ENCODE measurements at places on chromosomes 1 and 21.

GRCh38 chr1:210647406-210648333 lies 319.0 kb downstream of the HHAT start:
- DNase-seq = no peak

- no peak for DNase-seq
These were observed 93.9 kb downstream of the CDC7 start for GRCh38 chr1:91594383-91595055.

DNA sequence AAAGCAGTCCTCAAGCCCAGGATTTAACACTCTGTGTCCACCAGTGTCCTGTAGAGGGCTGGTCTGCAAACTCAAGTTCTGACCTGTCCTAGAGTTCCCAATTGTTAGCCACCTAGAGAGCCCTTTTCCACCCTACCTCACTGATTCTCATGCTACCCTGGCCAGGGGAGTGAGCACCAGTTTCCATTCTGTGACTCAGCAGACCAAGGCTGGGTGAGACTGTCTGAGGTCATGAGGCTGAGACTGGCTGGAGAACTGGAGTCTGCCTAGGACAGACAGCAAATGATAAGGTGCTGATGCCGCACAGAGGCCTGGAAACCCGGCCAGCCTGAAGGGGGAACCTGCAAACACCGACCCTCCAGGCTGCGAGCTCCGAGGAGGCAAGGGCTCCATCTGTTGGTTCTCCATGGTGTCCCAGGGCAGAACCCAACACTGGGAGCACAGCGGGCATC lies 13.7 kb downstream of the GLIS1 start:
- DNase-seq = no peak

DNA sequence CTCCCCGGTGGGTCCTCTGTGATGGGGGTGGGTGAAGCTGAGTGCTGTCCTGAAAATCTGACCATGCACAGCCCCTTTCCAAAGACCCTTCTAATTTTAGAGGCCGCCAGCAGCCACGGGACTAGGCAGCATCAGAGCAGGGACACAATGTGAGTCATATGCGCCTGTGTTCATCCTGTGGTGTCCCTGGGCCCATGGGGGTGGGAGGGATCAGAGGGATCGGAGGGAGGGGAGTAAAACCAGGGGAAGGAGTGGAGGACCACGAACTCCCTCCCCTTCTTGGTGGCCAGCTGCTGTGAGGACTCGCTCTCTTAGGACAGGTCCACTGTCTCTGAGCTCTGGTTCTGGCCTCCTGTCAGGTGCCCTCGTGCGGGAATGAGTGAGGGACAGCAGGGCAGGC lies 61.5 kb downstream of the ADARB1 start:
- DNase-seq = no peak

GRCh38 chr21:39078322-39079065 lies 104.8 kb downstream of the PSMG1 start:
- no peak for DNase-seq

DNA sequence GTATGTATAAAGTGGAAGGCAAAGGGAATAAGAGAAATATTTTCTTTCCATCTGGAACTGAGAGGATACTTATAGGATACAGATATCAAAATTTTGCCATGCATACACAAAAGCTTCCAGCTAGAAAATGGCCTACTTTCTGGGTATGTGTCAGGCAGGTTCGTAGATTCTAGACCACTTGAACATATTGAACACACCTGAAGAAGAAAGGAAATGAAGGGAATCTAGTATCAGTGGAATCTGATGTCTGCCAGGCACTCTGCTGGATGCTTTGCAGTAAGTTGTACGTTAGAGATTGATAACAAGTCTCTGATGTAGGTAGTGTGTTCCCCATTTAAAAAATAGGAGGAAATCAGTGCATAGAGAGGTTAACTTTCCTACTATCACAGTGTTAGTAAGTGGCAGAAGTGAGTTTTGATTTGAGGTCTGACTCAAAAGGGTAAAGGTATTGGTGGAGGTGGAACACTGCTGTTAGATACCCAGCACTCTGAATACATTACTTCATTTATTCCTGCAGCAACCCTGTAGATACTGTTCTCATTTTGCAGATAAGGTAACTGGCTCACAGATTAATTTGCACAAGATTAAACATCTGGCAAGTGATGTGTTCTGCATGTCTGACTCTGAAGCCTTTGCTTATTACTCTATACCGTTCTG lies 3.0 kb downstream of the CAMSAP2 start:
- DNase-seq = no peak

DNA sequence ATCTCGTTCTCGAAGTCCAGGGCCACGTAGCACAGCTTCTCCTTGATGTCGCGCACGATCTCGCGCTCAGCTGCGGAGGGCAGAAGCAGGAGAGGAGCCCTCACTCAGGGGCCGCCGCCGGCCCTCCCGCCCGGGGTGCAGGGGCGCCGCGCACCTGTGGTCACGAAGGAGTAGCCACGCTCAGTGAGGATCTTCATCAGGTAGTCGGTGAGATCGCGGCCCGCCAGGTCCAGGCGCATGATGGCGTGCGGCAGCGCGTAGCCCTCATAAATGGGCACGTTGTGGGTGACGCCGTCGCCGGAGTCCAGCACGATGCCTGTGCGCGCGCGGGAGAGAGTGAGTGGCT lies 1.8 kb downstream of the ACTA1 start:
- no peak for DNase-seq

GRCh38 chr1:10643607-10644306 lies 152.7 kb downstream of the CASZ1 start:
- DNase-seq = no peak

GRCh38 chr1:217078078-217078690 lies 355.0 kb upstream of the ESRRG start:
- no peak for DNase-seq

- DNase-seq = no peak
These were observed 268.4 kb downstream of the PLPP3 start for GRCh38 chr1:56310945-56311344.

- DNase-seq = no peak
These were observed 258.4 kb upstream of the ZRANB2 start for GRCh38 chr1:71339238-71339637.

- DNase-seq = no peak
These were observed 4.3 kb downstream of the LPAR3 start for GRCh38 chr1:84888753-84889152.

- DNase-seq = no peak
These were observed 750 bp downstream of the RHOU start for GRCh38 chr1:228735871-228736586.

DNA sequence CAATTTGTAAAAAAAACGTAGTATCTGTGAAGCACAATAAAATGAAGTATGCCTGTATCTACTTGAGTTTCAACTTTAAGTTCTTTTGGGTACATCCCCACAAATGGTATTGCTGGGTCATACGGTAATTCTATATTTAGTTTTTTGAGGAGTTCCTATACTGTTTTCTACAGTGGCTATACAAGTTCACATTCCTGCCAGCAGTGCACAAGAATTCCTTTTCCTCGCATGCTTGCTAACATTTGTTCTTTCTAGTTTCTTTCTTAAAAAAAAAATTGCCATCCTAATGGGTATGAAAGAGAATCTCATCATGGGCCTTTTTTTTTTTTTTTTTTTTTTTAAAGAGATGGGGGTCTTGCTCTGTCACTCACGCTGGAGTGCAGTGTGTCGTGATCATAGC lies 41.9 kb downstream of the UCK2 start:
- no peak for DNase-seq

GRCh38 chr21:41418393-41418792 lies 7.6 kb upstream of the MX1 start:
- DNase-seq = no peak

GRCh38 chr1:225508538-225509375 lies 80.9 kb upstream of the LBR start:
- DNase-seq = no peak

DNA sequence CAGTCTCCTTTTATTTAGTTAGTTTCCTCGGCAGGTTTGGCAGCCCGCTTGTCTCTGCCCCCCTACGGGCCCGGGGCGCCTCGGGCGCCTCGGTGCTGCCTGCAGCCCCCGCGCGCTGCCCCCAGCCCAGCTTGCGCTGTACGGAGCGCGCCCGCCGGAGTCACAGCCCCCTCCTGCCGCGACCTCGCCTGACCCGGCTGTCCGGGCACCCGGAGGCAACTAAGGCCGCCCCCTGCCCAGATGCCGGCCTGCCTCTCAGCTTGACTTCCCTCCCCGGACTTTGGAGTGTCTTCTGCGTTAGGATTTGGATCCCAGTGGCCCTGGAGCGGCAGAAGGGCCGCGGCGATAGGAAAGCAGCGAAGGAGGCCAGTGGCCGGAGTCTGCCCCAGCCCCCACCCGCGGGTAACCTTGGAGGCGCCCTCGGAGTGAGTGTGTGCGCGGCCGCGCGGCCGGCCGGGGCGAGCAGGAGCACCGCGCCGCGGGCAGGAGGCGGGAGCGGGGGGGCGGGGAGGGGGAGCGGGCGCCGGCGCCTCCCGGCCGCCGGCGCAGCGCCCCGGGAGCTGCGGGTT lies 7.6 kb downstream of the CDKN2C start:
- DNase-seq = no peak

GRCh38 chr1:15254559-15254958 lies 7.5 kb downstream of the FHAD1 start:
- no peak for DNase-seq

- DNase-seq = no peak
These were observed 206.7 kb upstream of the CAMK1G start for GRCh38 chr1:209376774-209377173.

- no peak for DNase-seq
These were observed 273.1 kb downstream of the NTNG1 start for GRCh38 chr1:107413951-107414350.

DNA sequence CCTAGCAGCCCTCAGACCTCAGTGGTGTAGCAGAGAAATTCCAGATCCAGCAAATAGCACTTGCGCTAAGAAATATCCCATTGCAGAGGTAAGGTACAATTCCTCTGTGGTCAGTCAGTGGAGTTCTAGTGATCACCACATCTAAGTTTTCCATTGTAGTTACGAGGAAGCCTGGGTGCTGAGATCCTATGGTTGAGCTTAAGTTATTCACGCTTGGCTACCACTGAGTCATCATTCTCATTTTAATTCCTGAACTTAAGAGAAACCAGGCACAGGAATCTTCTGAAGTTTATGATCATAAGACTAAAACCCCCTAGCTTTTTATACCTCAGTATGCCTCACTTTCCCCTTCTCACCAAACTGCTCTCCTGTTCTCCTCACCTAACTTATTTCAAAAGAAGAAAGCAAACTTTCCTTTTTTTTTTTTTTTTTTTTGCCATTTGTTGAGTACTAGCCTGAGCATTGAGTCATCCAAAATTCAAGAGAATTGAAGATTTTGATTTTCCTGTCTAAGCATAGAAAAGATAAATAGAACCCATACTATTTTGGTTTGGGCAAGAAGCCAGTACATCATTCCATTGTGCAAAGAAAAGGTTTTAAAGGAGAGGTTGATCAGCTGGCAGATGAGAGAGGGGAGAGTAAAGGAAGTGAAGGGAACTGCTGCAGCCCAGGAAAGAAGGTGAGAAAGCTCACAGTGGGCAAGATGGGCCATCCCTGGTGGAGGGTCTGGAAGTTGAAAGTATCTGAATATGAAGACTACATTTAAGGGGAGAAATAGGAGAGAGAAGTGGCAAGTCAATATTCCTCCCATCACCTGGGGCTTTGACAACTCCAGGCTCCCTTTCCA lies 39.9 kb downstream of the SERBP1 start:
- DNase-seq = no peak

DNA sequence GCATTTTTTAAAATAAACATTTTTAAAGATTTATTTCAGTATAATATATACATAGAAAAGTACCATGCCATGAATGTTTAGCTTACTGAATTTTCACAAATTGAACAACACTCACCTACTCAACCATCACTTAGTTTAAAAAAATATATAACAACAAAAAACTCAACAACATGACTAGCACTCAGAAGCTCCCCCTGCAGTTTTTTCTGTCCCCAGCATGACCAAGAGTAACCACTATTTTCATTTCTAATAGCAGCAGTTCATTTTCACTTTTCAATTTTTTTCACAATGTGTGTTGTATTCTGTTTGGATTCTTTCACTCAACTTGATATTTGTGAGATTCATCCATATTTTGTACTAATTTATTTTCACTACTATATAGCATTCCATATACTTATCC lies 162.3 kb upstream of the POGK start:
- no peak for DNase-seq

- DNase-seq = no peak
These were observed 58.5 kb upstream of the IVNS1ABP start for GRCh38 chr1:185375583-185375982.

DNA sequence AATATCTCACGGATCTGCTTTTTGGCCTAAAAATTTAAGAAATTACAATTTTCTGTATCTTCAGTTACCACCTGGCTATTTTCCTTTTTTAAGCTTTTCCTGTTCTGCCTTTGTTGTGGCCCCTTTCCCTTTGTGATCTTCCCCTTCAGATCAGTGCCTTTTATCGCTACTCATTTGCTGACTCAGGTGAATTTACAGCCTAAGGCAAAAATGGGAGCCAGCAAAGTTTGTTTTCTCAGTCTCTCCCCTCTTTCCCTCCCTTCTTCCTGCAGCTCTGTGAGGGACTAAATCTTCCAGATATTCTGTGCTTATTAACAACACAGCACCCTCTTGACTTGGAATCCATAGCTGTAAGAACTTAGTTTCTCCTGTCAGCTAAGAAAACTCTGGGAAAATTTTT lies 5.3 kb upstream of the PRRC2C start:
- DNase-seq = no peak

- DNase-seq = no peak
These were observed 3.2 kb downstream of the GREM2 start for GRCh38 chr1:240608707-240609106.

GRCh38 chr1:55150880-55151588 lies 64.1 kb downstream of the USP24 start:
- DNase-seq = no peak

- DNase-seq = no peak
These were observed 12.0 kb downstream of the CLEC20A start for GRCh38 chr1:178484698-178485225.

DNA sequence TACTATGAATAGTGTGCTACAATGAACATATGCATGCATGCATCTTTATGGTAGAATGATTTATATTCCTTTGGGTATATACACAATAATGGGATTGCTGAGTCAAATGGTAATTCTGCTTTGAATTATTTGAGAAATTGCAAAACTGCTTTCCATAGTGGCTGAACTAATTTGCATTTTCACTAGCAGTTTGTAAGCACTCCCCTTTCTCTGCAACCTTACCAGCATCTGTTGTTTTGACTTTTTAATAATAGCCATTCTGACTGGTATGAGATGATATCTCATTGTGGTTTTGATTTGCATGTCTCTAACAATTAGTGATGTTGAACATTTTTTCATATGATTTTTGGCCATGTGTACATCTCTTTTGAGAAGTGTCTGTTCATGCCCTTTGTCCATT lies 24.0 kb upstream of the DIRAS3 start:
- DNase-seq = no peak

- DNase-seq = no peak
These were observed 152.7 kb upstream of the CHRM3 start for GRCh38 chr1:239233626-239234025.

GRCh38 chr21:45640888-45641479 lies 2.5 kb upstream of the PCBP3 start:
- no peak for DNase-seq

DNA sequence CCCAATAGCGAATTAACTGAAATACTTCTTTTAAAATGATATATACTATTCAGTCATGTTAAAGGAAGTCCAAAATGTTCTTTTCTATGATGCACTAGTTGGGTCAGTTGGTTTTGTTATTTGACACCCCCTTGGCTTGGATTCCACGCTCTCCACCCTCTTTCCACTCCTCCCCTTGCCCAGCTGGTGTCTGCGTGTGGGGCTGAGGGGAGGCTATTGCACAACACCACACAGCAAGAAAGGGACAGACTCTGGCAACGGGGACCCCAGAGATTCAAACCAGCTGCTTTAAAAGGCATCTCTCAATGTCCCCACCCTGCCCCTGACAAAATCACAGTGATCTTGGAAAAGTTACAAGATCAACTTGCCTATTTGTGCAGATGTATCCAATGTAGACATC lies 394.3 kb downstream of the TGFB2 start:
- DNase-seq = no peak

- DNase-seq = no peak
These were observed 7.5 kb downstream of the TRAPPC10 start for GRCh38 chr21:44019568-44019958.
